LHCN-M2 (cell line): ENCODE measurements at places on chromosomes 3 and 15. TPM values are rescaled to one million over a fixed set of nuclear protein-coding genes. Genes with fewer than 3 reads are reported as not detected.

NPHP3 gene
- total RNA-seq: 41.7 and 43.0 TPM in 2 replicates

TMCO5A gene
- not detected in 2 replicates for total RNA-seq

TOP2B gene
- total RNA-seq: 75.8 and 84.7 TPM in 2 replicates

MYRIP gene
- 0.11 TPM in 1 of 2 replicates, not detected in the other for total RNA-seq

GATA2 gene
- total RNA-seq: 0.17 and 0.90 TPM in 2 replicates

MYO5C gene
- total RNA-seq: 0.26 and 2.0 TPM in 2 replicates

PP2D1 gene
- total RNA-seq: not detected in 2 replicates

SAMD7 gene
- total RNA-seq: not detected in 2 replicates

MEGF11 gene
- total RNA-seq: not detected in 2 replicates

SST gene
- total RNA-seq: not detected in 2 replicates

MASP1 gene
- total RNA-seq: not detected in 2 replicates

ARL6IP5 gene
- 94.3 and 119 TPM in 2 replicates for total RNA-seq

TRANK1 gene
- total RNA-seq: 3.4 and 8.4 TPM in 2 replicates

GRM2 gene
- 0.06 TPM in 1 of 2 replicates, not detected in the other for total RNA-seq

ARGFX gene
- not detected in 2 replicates for total RNA-seq

NLGN1 gene
- 0.26 TPM in 1 of 2 replicates, not detected in the other for total RNA-seq

OR5K2 gene
- not detected in 2 replicates for total RNA-seq

PAQR9 gene
- total RNA-seq: not detected in 2 replicates

TRH gene
- total RNA-seq: not detected in 2 replicates

C3orf49 gene
- not detected in 2 replicates for total RNA-seq

CPA3 gene
- total RNA-seq: 1.3 and 1.9 TPM in 2 replicates

CNTN4 gene
- total RNA-seq: not detected in 2 replicates

P2RY12 gene
- not detected in 2 replicates for total RNA-seq
